Stimulated activated CD4-positive, alpha-beta T cell treated with anti-CD3 and anti-CD28 coated beads, Interleukin-4, amount 100 ng/mL, for 4 hours (primary cell): ENCODE measurements at places on chromosomes 3 and 15.

- DNase-seq = no peak
These were observed 37.4 kb downstream of the CPN2 start for GRCh38 chr3:194313560-194314387.

- DNase-seq = no peak
These were observed 1.0 kb downstream of the MYLK start for GRCh38 chr3:123883111-123883510.

- no peak for DNase-seq
These were observed 39.5 kb downstream of the ISL2 start for GRCh38 chr15:76376029-76376428.

- DNase-seq = no peak
These were observed 172.6 kb downstream of the FMN1 start for GRCh38 chr15:33021806-33022389.

GRCh38 chr15:97652700-97653167 is 307.8 kb upstream of the ARRDC4 start:
- no peak for DNase-seq

GRCh38 chr3:65955792-65956477 is 82.8 kb downstream of the MAGI1 start:
- no peak for DNase-seq

DNA sequence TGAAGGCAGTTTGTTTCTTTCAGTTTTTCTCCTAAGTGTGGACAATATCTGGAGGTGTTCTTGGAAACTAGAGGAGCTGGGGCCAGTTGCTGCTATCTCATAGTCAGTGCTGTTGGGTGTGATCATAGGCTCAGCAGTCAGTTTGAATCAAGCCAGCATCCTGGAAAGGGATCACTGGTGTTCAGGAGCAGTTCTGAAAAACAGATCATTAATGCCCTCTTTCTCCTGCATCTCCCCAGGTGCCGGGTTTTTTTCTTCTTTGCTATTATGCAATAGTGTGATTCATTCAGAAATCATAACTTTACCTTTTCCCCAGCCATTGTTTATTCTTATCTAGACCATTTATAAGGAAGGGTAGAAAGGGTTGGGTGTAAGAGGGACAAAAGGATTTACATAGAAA is 24.0 kb downstream of the LNP1 start:
- DNase-seq = no peak

DNA sequence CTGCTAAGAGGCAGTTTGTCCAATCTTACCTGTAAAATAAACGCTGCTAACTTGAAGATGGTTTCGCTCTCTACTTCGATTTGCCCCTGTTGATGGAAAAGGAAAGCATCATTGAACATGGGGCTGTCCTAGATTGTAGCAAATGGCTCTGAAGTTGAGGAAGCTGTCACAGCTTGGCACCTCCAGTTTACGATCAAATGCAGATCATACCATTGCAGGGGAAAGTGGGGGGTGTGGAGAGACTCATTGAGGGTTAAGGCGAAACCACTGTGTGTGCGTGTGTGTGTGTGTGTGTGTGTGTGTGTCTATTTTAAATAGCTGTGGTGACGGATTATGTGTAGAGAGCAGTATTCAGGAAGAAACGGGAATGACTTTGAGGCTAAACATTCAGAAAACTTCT is 127.6 kb upstream of the LMOD3 start:
- peak; percentile 59 for DNase-seq

DNA sequence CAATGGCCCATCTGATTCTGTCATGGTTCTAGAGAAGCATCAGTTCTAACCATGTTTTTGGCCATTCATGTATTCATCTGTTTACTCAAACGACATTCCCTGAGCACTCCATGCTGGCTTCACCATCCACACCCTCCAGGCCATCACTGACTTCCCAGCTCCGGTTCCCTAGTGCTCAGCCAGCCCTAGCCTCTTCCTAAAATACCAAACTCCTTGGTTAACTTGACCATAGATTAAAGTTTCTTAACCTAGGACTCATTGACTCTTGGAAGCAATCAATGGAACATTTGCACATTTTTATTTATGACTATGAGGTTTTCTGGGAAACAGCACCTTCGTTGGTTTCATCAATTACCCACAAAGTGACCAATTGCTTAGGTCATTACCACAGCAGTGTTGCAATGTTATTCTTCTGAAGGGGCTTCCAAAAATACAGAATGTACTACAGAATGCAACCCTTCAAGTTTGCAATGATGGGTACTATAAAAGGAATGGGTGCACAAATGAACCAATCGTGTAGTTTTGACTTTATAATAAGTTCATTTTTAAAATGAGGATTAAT is 27.2 kb upstream of the SLC25A36 start:
- DNase-seq = no peak

GRCh38 chr3:119219069-119219468 is 21.6 kb downstream of the B4GALT4 start:
- peak; percentile 37 for DNase-seq

- no peak for DNase-seq
These were observed 171.4 kb downstream of the CACNA1D start for GRCh38 chr3:53665608-53666425.

- DNase-seq = no peak
These were observed 99.2 kb upstream of the SAMMSON start for GRCh38 chr3:69900331-69900730.

DNA sequence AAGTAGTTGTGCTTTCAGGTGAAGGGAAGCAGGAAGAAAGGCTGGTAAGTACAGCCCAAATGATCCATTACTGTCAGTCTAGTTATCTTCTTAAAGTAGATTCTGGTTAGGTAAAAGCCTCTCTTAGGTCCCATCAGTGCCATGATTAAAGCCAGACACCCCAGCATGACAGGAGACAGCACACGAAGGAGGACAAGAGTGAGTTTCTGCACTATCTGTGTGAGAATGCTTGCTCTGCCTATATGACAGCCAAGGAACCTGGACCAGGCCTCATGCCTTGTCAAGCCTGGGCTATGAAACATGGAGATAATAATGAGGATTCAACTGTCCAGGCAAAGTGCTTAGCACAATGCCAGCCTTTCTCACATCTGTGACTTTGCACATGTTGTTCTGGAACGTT is 13.5 kb upstream of the FILIP1L start:
- DNase-seq = no peak

DNA sequence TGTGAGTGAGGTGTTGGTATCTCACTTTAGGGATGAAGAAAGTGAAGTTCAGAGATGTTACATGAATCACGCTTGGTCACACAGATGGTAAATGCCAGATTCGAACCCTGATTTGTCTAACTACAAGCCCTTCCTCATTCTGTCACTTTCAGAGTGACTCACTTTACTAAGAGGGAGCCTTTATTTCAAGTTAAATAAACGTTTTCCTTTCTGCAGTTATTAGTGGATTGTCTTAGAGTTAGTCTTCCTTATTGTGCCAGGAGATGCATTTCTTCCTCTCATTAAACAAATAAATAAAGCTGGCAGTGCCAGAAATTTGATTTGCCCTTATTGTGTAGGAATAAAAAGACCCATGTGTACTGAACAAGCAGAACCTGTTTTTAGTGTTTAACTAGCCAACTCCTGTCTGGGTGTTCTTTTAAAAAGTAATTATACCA is 162.5 kb downstream of the AKAP13 start:
- DNase-seq = no peak

DNA sequence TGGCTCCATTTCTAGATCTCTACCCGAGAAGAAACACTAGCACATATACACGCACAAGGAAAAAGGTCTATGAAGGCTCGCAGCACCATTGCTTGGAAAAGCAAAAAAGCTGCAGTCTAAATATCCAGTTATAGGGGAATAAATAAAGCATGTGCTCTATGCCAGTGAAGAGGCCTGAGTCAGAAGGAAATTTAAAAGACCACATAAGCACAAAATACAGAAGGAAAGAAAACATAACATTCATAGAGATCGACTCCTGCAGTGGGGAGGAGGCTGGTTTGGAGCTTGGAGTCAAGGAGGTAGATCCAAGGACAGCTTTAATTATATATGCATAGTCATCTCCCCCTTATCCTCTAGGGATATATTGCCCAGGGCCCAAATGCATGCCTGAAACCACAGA is 114.4 kb downstream of the PDZRN3 start:
- no peak for DNase-seq

DNA sequence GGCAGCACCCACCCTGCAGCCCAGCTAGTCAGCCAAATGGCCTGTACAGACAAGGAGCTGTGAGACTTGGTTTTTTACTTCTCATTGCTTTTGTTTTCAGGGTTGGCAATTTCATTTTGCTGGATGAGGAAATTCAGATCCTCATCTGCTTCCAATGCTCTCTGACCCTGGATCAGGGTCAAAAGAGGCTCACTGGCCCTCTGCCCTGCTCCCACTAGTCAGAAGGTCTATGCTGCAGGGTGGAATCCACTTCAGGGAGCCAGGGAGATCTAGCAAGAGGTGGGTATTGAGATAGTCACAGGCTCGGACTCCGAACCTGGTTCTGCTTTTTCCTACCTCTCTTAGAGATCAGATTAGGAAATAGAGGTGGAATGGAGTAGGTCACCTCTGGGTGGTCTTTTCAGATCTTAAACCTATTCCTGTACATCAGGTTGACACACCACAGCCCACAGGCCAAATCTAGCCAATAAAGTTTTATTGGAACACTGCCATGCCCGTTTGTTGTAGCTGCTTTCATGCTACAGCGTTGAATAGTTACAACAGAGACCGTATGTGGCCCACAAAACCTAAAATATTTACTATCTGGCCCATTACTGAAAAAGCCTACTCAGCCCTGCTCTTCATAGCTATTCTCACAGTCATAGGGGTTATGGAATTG is 26.4 kb upstream of the GLCE start:
- DNase-seq = no peak

- DNase-seq = no peak
These were observed 154.3 kb upstream of the TRIM42 start for GRCh38 chr3:140523600-140523999.

- no peak for DNase-seq
These were observed 57.4 kb downstream of the APBA2 start for GRCh38 chr15:28943146-28943545.

- DNase-seq = no peak
These were observed 114.2 kb upstream of the DAZL start for GRCh38 chr3:16719426-16719825.

GRCh38 chr15:67608638-67608959 is 66.1 kb downstream of the MAP2K5 start:
- no peak for DNase-seq

GRCh38 chr15:79989682-79990081 is 18.7 kb upstream of the BCL2A1 start:
- DNase-seq = no peak

DNA sequence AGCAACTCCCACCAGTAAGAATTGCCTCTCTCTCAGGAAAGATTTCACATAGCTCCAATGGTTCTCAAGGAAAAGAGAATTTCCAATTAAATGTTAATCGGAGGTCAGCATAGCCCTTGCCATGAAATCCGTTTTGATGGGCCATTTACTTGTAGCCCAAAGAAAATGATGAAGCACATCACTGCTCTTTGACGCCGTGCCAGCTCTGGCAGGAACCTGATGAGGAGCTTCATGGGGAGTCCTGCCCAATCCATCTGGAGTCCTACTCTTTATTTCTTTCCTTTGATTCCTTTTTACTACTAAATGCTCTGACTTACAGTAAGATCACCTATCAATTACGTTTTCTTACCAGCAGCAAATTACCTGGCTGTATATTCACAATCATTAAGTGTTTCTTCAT is 84.7 kb downstream of the FGF12 start:
- DNase-seq = no peak

DNA sequence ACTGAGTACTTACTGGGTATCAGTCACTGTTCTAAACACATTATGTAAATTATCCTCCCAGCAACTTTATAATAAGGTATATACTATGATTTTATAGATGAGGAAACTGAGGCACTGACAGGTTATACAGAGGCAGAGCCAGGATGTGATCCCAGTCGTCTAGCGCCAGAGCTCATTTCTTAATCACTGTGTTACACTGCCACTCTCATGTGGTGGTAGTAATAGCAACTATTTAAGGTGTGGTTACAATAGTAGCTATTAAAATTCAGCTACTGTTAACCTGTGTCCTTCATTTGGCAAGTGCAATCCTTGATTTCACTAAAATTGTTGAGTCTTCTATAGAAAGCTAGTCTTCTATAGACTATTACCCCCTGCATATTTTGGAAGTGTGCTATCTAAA is 43.1 kb upstream of the TRPC1 start:
- no peak for DNase-seq

- DNase-seq = no peak
These were observed 364.8 kb upstream of the TPRG1 start for GRCh38 chr3:188807006-188807405.

DNA sequence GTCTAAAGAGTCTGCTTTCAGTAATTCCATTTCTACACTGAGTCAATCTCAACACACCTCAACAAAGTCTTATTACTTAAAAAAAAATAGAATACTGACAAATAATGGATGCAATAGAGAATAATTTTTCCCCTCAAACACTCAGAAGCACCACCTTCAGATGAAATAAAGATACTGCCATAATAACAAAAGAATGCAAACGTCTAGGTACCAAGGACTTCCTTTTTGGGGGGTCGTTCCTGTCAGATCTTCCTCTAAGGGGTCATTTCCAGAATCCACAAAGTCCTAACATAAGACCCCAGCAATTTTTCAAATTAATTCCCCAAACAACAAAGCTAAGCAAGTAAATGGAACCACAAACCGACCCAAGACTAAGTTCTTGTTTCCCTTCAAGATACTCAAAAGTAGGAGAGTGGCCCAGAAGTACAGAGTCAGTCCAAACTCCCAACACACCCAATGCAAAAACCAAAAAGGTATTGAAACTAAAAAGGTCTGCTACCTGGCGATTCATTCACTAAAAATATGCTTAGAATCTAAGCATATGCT is 1.3 kb downstream of the RYK start:
- no peak for DNase-seq

GRCh38 chr15:77749236-77749997 is 116.7 kb upstream of the LINGO1 start:
- DNase-seq = no peak

DNA sequence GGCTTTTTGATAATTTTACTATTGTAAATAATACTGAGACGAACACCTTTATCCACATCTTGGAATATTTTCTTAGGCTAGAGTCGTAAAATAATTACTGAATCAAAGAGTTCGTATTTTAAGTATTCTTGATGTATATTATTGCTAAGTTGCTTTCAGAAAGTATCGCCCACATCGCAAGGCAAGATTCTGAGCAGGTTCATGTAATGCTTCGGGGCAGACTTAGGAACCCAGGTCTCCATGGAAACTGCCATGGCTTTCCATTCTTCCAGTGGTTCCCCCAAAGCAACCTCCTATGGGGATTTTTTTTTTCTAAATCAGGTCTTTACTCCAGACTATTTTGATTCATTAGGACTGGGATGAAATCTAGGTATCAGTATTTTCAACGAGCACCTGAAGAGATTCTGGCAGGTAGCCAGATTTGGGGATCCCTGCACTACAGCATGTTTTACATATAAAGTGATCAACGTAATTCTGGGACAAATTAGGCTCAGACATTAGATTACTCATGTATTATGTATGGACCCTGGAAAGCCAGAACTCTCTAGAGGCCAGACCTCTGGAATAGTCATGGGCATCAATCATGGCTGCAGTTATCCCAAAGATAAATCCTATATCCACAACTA is 86.5 kb downstream of the B3GNT5 start:
- DNase-seq = no peak

DNA sequence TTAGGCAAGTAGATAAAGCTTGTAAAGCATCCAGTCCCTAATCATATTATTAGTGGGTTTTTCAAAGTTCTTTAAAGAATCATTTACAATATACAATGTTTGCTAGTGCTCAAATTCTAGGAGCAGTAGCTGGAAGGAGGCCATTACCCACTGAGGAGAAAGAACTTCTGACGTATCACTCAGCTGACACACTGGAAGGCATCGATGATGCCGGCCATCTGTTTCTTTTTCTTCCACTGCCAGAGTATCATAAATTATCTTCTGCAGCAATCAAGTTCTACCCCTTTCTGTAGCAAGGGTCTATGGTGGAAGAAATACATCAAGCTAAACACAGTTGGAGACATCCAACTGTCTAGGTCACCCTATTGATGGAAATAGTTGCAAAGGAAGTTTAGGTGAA is 243.2 kb upstream of the LRRN1 start:
- DNase-seq = no peak
